ENCODE measurements at places on chromosomes 11 and 22.

GRCh38 chr11:133547808-133548494, 15.7 kb upstream of the OPCML start:
- DNase-seq = no peak

- peak; percentile 55 for DNase-seq
Observed at GRCh38 chr11:110376711-110377324, 52.9 kb upstream of the FDX1 start.

DNA sequence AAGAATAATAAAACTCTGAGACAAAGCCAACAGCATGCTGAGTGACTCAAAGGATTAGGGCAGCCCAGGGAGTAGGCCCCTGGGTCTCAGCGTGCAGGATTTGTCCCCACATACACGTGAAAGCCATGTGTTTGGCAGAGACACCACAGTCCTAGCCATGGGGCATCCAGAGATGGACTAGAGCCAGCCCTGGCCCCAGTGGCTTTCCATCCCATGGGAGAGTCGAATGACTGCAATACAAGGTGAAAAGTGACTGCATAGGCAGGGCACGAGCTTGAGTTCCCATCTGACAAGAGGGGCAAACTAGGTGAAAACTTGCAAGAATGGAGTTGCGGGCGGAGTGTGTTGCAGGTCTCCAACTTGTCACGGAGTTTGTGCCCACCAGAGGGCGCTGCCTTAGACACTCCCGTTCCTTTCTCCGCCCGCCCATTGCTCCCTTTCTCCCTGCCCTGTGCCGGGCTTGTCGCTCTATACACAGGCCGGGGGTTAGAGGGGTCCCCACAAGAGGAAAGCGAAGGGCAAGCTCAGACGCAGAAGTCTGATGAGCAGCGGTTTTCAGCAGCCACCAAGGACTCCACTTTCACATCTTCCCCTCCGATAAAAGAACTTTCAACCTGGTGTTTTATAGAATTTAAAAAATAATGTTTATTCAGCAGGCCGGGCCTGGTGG, 24.2 kb downstream of the TSKU start:
- DNase-seq = peak; percentile 45

- DNase-seq = no peak
Observed at GRCh38 chr11:122937983-122938382, 43.7 kb downstream of the BSX start.

GRCh38 chr22:27997538-27997937, 78.5 kb upstream of the PITPNB start:
- DNase-seq = no peak

DNA sequence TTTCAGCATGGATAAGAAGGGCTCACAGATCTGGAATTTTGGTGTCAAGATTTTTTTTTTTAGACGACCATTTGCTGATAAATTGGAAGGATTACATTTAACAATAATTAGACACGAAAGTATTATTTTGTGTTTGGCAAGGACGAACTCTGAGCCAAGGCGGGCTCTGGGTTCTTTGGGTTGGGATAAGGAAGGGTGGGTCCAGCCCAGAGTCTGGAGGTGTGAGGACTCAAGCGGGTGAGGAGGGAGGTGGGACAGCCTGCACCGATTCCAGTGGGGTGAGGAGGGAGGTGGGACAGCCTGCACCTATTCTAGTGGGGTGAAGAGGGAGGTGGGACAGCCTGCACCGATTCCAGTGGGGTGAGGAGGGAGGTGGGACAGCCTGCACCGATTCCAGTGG, 4.1 kb downstream of the B3GAT1 start:
- no peak for DNase-seq

DNA sequence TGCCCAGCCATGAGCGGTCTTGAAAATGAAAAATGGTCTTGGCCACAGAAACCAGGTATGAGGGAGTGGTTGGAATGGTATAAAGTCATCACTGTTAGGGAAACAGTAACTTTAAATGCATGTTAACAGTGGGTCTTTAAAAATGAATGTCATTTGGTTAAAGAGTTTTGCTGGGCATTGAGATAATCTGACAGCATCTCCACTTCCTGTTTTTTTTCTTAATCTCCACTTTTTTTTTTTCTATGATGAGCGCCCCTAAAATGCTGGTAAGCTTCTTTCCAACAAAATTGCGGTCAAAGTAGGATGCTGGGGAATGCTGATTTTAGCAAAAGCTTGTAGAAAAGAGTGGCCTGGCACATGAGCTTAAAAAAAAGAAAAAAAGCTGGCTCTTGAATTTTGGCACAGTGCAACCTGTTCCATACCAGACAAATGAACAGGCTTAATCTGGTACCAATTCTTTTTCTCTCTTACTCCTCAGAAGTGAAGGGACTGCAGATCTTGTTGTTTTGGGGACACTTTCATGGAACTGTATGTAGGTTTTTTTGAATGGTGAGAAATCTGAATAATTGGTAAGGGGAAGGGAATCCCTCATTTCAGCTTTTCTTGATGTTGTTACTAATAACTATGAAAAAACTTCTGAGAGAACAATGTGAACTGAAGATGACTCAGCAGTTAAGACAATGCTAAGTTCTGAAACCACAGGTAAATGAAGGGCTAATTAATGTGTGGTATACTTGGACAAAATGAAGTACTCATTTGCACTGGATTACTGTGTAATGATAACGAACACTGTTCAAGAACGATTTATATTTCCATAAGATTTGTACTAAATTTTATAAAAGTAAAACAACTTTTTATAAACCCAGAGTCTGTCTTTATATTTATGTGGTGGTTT, 3.1 kb upstream of the ARHGEF12 start:
- no peak for DNase-seq

DNA sequence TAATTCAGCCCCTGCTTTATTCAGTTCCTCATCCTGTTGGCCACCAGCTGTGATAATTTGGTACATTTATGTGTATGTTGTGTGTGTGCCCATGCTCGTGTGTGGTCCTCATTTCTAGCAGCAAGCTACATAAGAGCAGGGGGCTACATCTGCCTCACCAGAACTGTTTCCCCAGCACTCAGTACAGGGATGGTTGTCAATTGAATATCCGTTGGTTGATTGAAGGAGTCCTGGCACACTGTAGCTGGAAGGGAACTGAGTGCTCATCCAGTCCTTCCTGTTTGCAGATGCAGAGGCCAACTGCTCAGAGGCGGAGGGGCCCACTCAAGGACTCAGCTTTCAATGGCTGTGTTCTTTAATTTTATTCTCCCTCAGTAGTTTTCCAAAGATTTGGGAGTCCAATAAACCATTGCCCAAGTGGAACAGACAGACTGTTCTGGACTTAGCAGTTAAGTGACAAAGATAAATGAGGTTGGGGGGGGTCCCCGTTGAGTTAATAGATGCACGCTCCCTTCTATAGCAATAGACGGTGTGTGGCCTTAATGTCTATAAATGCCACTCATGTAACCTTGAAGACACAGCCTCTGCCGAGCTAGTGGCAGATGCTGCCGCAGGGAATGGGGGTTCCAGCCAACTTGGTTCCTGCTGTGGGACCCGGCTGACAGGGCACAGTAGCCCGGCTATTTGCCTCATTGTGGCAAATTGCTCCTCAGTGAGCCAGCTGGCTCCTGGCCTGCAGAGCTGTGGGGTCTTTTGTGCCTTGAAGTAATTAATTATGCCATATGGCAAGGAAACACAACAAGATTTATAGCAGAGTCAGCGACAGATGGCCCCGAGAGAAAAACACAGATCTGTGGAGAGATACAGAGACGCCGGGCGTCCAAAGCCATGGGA, 71.4 kb upstream of the GRK3 start:
- DNase-seq = no peak

DNA sequence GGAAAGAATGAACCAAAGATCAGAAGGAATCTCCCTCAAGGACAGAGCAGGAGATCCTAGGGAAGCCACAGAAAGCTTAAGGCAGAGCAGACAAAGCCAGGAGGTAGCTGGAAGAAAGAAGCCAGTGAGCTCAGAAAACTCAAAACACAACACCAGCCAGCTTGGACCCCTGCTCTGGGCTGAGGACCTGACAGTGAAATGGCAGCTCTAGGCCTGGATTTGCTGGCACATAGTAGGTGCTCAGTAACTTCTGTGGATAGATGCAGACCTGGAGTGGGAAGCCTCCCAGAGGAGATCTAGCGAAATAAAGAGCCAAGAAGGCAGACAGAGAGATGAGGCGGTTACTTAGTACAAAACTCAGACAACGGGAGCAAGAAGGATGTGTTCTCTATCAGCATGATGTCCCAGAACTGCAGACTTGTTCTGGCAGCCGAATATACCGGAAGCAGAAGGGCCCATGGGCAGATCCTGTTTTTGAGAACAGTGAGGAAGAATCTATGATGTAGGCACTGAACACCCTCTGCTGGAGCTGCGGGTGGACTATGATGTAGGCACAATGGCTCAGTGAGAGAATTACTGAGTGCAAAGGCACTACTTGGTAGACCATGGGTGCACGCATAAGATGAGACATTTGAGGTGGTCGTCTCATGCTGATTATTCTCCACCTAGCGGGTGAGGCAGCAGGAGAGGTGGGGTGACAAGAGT, 4.8 kb downstream of the ROBO4 start:
- DNase-seq = no peak

DNA sequence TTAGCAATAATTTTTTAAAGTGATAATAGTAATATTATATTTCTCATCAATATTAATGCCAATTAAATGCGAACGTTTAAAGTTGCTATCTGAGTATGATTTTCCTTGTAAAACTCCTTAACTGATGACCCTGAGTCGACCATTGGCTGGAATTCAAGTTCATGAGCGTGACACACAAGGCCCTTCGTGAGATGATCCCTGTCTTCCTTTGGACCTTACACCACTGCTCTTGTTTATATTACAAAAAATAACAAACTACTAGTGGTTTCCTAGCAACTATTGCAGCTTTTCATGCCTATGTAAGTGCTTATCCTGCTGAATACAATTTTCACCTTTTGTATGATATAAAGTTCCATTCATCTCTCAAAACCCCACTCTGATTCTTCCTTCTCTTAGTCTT, 752.9 kb downstream of the CNTN5 start:
- no peak for DNase-seq

DNA sequence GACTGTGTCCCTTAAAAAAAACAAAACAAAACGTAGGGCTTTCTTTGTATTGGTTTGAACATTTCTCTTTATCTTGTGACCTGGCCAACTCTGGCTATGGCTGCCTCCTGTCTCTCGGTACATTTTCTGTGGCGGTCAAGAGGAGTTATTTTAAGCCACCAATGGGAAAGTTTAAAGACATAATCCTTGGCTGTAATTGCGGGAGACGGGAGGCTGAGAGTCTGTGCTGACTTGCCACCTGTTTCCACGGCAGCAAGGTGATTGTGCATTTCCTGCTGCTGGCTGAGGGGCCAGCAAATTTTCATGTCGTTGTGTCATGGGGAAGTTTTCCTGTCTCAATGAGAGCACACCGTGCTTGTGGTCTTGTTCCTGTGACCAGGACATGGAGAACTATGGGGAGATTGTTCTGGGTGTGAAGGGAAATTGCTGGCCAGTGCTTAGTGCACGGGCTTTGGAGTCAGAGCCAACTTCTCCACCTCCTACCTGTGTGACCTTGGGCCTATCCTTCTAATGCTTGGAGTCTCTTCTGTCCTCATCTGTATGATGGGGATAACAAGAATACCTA, 11.0 kb downstream of the PTPRJ start:
- peak; percentile 48 for DNase-seq

DNA sequence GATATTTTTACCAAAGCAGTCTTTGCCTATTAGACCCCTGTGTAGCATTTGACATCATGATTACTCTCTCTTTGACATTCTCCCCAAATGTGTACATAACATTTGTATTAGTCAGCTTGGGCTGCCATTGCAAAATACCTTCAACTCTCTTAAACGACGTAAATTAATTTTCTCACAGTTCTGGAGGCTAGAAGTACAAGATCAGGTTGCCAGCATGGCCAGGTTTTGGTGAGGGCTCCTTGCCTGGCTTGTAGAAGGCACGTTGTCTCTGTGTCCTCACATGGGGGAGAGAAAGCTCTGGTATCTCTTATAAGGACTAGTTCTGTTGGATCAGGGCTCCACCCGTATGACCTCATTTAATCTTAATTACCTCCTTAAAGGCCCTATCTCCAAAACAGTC, 12.3 kb upstream of the DLAT start:
- no peak for DNase-seq

GRCh38 chr22:33748714-33749113, 171.6 kb downstream of the LARGE1 start:
- DNase-seq = no peak

DNA sequence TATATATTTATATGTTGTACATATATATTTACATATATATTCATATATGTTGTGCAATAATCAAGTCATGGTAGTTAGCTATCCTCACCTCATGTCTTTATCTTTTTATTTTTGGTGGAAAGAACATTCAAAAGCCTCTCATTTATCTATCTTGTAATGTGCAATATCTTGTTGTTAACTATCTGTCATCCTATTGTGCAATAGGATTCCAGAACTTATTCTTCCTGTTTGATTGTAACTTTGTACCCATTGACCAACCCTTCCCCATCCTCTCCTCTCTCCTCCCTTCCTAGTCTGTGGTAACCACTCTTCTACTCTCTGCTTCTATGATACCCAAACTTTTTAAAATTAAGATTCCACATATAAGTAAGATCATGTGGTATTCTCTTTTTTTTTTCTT, 115.6 kb upstream of the PDGFD start:
- no peak for DNase-seq

GRCh38 chr11:12200279-12200990, 90.0 kb downstream of the MICAL2 start:
- DNase-seq = no peak

DNA sequence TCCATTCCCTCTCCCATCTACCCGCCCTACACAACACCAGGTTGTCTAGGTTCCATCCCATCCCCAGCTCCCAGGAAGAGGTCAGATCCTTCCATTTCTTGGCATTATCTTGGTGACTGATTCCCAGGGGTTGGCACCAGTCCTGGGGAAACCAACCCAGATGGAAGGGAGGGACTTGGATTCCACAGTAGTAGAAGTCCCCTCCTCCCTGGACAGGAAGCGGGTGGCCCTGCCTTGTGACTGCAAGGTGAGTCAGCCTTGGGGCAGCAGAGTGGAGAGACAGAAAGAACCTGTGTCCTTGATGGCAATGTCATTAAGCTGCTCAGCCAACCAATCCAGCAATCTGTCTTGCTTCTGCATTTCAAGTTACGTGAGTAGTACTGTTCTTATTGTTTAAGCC, 26.5 kb downstream of the SYT13 start:
- DNase-seq = no peak
